ENCODE measurements at places on chromosomes 12 and 14. TPM values are rescaled to one million over a fixed set of nuclear protein-coding genes. Genes with fewer than 3 reads are reported as not detected.

DNA sequence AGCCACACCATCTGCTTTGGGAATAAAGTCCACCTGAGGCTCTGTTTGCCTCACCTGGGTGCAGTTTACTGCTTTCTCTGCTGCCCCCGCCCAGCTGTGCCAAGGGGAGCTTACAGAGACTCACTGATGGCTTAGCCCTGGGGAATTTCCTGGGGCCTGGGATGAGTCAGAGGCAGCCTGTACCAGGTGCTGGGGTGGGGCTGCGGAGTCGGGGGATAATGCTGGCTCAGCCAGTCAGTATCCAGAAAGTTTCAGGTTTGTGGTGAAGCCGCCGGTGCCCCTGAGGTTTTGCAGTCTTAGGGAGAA is 22.3 kb downstream of the PLEKHG3 start:
- DNase-seq: no peak

DNA sequence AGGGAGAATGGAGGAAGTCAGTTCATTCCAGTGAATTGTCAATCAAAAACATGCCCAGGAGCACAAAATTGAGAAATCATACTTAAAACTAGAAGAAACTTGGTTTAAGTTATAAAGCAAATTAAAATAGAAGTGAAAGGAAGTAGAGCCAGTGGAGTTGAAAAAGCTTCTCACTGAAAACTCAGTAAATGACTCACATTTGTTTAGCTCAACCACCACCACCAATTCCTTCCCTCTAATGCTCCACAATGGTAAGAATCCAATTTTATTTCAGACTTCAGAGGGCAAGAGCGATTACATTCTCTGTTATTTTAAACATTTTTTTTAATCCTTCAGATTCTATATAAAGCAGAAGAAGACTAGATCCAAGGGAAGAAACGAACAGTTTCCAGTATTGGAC is 19.4 kb downstream of the UTP20 start:
- no peak for DNase-seq

Gene STYK1
- total RNA-seq: 1.9 TPM

GRCh38 chr12:89709995-89710872 is 1.6 kb upstream of the ATP2B1 start:
- DNase-seq: peak; percentile 74

- no peak for DNase-seq
Measured at GRCh38 chr12:13504074-13504473, 307.5 kb downstream of the EMP1 start.

Gene LAG3
- total RNA-seq: 2.6 TPM

Gene IRAK4
- 5.7 TPM for total RNA-seq

DNA sequence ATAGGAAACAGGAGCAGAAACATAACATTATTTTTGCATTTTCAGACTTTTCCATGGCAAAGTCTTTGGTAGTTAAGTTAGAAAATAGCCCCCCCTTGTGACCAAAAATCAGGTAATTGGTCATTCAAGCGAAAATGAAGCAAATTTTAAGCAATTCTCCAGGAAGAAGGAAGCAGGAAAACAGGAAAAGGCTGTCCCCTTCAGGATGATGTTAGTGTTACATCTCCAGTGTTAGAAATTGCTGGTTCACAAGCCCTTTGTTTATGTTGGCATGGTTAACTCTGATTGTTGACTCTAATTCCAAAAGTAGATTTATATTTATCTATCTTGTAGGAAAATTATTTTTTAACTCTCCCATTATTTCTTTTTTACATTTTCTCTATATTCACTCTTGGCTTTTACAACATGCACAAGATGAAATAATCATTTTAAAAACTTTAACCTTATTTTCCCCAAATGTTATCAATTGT is 18.8 kb upstream of the GAS2L3 start:
- no peak for DNase-seq

DNA sequence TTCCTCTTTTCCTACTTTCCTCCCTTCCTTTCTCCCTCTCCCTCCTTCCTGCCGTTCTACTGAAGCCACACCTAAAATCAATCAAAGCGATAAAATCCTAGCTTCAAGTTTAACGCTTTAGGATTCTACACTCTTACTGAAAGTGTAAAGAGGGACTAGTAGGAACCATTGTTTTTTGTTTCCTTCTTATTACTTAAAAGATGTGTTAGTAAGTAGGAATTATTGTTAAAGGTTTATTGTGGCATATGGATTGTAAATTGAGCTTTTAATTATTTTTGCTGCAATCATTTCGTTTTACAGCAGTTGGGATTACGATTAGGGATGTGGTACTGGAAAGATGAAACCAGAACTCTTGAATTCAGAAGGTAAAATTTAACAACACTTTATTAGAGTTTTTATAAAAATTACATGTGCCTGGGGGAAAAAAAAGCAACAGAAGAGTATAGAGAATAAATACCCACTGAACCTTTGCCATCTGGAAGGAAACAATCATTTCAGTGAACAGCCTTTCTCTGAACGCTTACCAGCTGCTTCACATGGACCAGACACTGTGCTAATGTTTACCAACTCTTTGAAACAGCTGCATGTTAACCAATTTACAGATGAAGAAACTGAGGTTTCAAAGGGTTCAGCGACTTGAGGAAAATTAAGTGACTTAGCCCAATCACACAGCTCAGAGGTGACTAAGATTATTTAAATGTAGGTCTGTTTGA is 1.0 kb downstream of the PPP1R36 start:
- no peak for DNase-seq

GRCh38 chr14:94632305-94632590 is 20.1 kb downstream of the SERPINA3 start:
- DNase-seq: no peak

DNA sequence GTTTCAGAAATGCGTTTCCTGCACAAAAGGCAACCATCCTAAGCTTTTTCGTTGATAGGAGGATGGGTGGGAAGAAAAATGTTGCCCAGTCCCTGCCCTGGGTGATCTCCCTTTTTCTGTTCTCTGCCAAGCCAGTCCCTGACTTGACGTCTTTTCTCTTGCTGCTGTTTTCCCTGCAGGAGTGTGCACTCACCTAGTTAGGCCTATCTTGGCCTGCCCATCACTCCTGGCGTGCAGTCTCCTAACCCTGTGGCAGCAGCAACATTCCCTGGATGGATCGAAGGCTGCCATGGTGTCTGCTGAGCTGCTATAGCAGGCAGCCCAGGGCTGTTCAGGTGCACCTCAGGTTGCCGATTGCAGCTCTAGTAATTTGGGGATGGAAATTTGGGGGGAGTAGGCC is 1.2 kb downstream of the UNC119B start:
- DNase-seq: no peak

- DNase-seq: no peak
Measured at GRCh38 chr12:7877420-7877819, 4.7 kb upstream of the SLC2A14 start.

GRCh38 chr14:59483363-59483762 is 845 bp downstream of the L3HYPDH start:
- DNase-seq: peak; percentile 13

Gene SERPINA9
- total RNA-seq: not detected

- no peak for DNase-seq
Measured at GRCh38 chr14:61154641-61155040, 126.5 kb downstream of the TMEM30B start.

Gene NINJ2
- 0.42 TPM for total RNA-seq

DNA sequence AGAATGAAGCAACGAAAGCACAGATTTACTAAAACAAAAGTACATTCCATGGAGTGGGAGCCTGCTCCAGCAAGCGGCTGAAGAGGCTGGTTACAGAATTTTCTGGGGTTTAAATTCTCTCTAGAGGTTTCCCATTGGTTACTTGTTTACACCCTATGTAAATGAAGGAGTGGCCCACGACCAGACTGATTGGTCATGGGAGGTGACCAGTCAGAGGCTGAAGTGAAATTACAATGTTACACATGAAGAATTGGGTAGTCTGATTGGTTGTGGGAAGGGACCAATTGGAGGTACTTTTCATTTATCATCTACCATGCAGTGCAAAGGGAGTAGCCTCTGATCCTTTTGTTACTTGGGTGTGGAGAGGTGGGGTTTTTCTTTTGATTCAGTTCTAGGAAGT is 36.2 kb upstream of the APPL2 start:
- no peak for DNase-seq

DNA sequence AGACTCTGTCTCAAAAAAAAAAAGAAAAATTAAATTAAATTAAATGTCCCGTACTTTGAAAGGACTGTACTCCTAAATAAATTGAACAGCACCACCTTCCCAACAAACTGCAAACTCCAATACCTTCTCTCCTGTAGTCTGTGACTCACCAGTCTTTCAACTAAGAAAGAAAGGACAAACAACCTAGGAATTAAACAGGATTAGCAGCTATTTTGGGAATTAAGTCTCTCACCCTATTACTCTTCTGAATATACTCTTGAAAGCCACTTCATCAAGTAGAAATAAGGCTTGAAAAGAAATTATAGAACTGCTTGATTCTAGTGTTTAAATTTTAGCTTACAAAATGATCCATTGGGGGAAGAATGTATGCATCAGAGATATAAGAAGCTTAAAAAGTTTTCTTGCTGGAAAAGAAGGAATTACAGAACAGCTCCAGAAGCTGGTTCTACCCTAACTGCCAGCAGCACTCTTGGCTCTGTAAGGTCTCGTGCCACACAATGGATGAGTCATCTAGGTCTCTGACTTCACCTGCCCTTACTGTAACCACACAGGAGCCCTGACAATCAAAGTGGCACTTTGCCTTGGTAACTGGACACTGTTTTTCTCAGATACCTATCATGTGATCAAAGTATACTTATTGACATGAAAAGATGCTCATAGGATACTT is 57.0 kb upstream of the CERS5 start:
- no peak for DNase-seq

DNA sequence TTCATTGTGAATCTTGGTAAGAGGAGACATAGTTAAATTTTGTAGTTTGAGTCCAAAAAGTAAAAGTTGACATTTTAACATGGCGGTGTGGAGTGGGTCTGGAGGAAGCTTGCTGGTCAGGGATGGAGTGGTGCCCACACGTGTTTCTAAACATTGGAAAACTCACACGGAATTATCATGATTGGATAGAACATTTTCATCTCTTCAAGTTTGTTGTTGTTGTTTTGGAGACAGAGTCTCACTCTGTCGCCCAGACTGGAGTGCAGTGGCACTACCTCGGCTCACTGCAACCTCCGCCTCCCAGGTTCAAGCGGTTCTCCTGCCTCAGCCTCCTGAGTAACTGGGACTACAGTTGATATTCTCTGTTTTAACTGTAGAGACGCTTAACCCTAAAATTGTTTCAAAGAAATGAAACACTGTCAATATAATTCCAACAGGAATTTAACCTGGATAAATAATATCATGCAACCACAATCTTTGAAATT is 502 bp upstream of the MBIP start:
- no peak for DNase-seq

- DNase-seq: no peak
Measured at GRCh38 chr14:80358112-80358511, 146.8 kb upstream of the DIO2 start.

GRCh38 chr14:69259527-69260189 is at the start of gene GALNT16:
GALNT16 (plus strand) TSS chr14:69260158; CDS start chr14:69260291, 133 bp downstream.
- peak; percentile 69 for DNase-seq

DNA sequence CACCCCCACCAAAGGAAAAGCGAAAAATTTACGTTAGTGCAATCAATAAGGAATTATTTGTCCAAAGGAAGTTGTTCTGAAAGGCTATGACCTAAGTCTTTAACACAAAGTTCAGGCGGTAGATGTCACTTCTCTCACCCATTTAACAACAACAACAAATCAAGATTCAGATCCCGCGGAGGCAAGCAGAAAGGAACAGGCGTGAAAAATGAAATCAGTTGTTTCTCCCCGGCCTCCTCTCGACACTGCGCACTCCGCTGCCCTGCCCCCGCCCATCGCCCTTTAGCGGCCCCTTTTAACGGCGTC is 1.4 kb downstream of the DENND5B start:
- DNase-seq: peak; percentile 71

Gene BTBD6
- 10.0 TPM for total RNA-seq

Gene KIF26A
- 53.4 TPM for total RNA-seq

Gene CCDC196
- not detected for total RNA-seq

GRCh38 chr12:125159702-125160101 is 94.5 kb downstream of the AACS start:
- no peak for DNase-seq

DNA sequence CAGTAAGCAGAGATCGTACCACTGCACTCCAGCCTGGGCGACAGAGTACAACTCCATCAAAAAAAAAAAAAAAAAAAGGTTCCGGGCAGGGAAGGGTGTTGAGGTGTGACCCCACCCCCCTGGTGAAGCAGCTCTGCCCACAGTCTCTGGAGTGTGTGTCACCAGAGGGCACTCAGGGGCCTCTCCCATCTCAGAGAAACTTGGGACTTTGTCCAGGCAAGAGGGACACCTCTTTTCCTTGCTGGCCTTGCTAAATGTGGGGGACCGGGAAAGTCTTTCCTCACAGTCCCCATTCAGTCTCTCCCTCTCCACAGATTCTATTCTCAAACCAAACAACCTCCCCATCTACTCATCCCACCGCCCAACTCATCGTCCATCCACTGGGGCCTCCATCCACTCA is 43.6 kb downstream of the RFLNA start:
- no peak for DNase-seq

DNA sequence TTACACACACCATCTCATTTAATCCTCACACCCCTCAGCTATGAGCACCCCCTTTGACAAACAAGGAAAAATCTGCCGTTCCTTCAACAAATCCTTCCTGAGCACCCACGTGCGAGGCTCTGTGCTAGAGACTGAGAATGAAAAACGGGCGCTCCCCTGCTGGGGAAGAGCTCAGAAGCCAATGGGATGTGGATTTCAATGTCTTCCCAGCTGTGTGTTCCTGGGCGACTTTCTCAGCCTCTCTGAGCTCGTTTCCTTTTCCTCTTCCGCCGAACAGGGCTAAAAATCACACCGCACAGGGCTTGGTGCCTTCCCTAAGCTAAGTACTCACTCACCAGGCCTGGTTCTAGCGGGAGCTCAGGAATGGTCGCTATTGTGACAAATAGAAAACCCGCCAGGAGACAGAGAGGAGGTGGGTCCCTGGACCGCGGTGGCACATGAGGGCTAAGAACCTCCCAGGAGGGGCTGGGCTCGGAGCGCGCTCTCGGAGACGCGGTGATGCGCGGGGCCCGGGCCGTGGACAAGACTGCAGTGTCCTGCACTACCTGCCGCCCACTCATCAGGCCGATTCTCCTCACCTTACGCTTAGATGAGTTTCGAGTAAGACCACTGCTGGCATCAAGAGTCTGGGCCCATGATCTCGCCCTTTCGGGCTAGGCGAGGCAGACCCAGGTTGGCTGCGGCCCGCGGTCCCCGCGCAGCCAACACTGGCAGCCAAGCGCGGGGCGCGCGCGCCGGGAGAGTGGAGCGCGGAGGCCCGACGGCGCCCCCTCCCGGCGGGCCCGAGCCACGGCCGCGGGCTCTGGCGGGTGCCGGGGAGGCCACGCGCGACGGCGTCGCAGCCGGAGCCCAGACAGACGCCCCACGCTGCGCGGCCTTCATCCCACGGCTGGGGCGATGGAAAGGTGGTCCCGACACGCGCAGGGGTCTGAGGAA is 17.0 kb downstream of the ZDHHC22 start:
- peak; percentile 54 for DNase-seq

- DNase-seq: no peak
Measured at GRCh38 chr14:103391048-103391447, 5.8 kb downstream of the MARK3 start.

All from WTC11 (cell line).